ENCODE measurements at places on chromosomes 4 and X. TPM values are rescaled to one million over a fixed set of nuclear protein-coding genes. Genes with fewer than 3 reads are reported as not detected.

Gene IL3RA
- 4.6 TPM for total RNA-seq

Gene RGN
- total RNA-seq: 10.6 TPM

Gene PPEF1
- 24.6 TPM for total RNA-seq

Gene RAB9B
- total RNA-seq: 2.6 TPM

Gene TMEM35A
- total RNA-seq: 1.6 TPM

Gene SLC10A4
- 2.0 TPM for total RNA-seq

Gene LRRC66
- 0.87 TPM for total RNA-seq

Gene DCX
- total RNA-seq: 0.19 TPM

Gene ZAR1
- 2.8 TPM for total RNA-seq

Gene PDCL2
- total RNA-seq: 15.7 TPM

Gene IKBKG
- total RNA-seq: 28.1 TPM
